ENCODE measurements at places on chromosomes 6 and 20.

GRCh38 chr20:4299773-4300172, 284.4 kb upstream of the RNF24 start:
- DNase-seq: peak; percentile 5

- peak; percentile 67 for DNase-seq
Measured at GRCh38 chr6:56953597-56954402, 1.1 kb upstream of the BEND6 start.

DNA sequence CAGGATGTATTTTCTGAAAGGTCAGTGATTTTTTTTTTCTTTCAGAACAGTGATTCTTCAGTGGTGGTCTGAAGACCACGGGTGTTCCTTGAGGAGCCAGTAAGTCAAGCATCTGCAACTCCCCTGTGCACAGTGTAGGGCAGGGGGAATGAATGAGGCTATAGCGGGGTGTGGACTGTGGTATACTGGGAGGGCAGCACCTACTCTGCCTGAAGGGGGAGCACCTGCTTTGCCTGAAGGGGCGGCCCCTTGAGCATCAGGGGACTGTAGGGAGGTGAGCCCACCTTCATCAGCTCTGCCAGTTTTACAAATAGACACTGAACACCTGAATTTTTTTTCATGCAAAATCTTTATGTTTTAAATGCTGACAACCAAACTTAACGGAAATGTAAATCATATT, 77.5 kb upstream of the RIPOR2 start:
- DNase-seq: no peak

GRCh38 chr20:35017099-35017835, 61.6 kb downstream of the MYH7B start:
- DNase-seq: no peak

DNA sequence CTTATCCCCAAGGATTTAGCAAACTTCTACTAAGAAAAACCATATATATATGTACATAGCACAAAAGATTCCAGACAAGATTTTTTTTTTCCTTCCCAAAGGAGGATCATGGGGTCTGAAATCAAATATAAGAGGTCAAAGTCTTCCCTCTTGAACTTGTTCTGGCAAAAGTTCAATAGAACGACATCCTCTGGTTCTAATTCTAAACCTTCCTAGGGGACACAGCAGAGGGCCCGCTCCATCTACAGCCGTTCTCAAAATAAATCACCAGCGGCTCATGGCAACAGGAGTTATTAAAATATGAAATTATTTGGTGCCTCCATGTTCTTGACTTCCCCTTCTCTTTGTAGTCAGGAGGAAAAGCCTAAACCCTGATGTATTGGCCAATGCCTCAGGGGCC, 29.0 kb downstream of the ANKRD60 start:
- DNase-seq: no peak

DNA sequence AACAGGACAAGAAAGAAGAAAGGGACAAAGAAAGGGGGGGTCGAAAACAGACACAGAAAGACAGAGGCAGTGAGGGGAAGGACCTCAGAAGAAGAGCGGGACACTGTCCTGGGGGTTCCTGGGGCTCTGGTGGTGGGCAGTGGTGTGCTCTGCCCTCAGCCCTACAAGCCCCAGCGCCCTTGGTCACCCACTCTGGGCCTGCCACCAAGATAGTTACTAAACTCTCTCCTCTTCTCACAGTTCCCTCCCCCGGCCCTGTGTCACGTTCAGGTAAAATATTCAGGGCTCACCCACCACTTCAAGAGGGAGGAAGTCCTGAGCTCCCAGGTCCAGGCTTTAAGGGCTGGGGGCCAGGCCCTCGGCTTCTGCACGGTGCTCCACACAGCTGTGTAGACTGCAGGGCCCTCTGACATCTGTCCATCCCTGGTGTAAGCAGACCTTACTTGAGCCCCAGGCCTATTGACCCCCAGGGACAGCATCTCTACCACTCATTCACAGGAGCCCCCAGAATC, 87.4 kb downstream of the MRPL14 start:
- DNase-seq: no peak

DNA sequence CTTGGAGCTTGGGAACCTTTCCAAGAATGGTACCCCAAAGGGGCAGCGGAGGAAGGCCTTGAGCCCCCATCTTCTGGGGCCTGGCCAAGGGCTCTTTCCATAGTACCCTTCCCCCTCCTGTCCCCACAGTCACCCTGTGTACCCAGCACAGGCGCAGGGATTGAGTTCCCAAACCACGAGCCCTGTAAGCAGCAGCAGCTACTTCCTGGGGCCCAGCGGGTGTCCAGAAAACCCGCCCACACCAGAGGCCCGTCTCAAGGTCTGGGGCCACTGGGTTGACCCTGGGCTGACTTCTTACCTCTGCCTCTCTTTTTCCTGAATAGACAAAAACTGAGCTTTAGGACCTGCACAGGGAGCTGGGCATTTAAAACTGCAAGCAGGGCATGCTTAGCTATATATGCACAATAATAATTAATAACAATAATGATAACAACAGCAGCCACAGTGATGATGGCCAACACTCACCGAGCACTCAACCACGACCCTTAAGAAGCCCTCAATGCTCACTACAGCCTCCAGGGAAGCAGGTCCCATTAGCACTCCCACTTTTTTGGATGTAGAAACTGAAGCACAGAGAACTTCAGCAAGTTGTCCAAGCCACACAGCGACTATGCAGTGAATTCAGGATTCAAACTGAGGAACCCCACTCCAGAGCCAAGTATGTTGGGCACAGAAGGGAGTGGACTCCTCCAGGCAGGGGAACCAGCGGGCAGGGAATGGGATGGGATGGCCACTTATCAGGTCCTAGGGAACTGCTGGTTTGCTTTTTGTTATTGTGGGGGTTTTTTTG, 14.5 kb downstream of the NOL4L start:
- DNase-seq: no peak

DNA sequence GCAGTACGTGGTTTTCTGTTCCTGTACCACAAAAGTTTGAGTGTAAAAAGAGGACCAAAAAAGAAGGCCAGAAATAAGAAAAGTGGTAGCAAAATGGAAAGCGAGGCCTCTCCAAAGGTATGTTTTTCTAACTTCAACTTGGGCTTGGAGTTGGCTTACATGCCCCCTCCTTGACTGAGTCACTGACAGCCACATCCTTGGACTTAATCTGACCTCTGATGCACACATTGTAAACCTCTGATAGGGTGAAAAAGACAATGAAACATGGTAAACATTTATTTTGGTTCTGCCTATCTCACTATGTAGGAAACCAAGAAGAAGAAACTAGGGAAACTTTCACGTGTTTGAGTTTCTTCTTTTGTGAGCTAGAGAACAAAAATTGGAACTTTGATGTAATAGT, 503.2 kb upstream of the ID4 start:
- DNase-seq: no peak

DNA sequence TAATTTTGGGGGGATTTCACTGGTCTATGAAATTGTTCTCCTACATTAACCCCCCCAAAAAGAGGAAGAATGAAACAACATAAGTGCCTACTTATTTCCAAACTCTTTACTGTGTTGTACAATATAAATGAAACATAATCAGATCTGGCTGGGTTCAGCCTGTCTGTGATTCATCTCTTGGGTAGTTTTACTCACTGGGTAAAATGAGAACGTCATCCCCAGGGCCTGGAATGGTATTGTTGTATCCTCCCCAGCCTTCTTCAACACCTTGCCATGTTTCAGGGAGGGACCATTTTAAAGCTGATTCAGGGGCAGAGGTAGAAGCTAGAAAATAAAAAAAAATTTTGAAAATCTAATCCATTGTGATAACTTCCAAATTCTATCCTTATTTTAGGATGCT, 256.7 kb downstream of the PKHD1 start:
- DNase-seq: no peak

- peak; percentile 56 for DNase-seq
Measured at GRCh38 chr6:37483252-37483901, 16.3 kb downstream of the CCDC167 start.

GRCh38 chr6:36020154-36020553, 4.3 kb downstream of the SLC26A8 start:
- no peak for DNase-seq

- DNase-seq: peak; percentile 66
Measured at GRCh38 chr6:157099912-157100593, 223.3 kb downstream of the TMEM242 start.

DNA sequence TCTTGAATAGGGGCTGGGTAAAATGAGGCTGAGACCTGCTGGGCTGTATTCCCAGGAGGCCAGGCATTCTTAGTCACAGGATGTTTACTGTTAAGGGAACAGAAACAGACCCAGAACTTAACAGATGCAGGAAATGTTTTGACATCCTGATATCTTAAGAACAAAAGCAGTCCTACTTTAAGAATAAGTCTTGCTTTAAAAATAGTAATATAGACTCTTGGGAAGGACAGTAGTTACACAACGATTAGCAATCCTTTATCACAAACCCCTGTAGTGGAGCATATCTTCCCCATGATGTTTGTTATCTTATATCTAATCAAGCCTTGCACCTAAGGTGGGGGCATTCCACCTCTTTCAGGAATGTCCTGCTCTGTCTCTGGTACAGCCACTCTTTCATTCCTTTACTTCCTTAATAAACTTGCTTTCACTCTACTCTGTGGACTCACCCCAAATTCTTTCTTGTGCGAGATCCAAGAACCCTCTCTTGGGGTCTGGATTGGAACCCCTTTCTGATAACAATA, 493.7 kb upstream of the SULF2 start:
- no peak for DNase-seq

DNA sequence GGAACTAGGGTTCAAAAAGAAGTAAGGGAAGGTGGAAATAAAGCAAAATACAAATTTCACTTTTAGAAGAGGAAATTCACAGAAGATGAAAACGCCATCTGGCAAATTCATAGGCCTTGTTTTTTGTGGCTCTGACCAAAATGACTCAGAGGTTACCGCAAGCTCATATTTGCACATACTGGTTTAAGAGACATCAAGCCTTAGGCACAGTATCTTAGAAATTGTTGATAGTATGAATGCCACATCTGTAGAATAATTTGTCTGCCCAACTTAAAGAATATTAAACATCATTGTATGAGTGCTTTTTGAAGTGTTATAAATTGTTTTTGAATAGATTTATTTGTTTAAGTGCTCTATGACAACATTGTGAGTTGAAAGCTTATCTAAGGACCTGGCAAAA, 10.6 kb downstream of the TAAR1 start:
- DNase-seq: no peak

DNA sequence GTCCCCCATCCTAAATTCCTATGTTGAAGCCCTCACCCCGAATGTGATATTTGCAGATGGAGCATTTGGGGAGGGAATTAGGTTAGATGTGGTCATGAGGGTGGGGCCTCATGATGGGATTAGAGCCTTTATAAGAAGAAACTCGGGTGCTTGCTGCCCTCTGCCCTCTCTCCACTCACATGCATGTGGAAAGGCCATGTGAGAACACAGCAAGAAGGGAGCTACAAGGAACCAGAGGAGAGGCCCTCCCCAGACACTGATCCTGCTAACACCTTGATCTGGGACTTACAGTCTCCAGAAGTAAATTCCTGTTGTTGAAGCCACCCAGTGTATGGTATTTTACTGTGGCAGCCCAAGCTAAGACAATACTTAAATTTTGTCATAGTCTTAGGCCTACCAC, 69.6 kb upstream of the TULP1 start:
- no peak for DNase-seq

DNA sequence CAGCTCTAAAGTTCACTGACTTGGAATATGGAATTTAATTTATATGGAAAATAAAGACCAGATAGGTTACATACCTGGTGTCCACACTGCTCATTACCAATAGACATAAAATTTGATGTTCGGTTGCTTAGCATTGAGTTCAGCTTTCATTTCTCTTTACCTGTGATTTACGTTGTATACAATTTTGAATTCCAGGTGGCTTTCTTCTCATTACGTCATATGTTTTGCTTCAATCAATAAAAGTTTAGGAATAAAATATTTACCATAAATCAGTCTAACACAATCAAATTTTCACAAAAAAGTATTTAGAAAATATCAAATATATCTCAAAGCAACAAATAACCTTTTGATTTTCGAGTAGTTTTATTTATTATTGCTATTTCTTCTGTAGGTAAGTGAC, 40.8 kb downstream of the HDGFL1 start:
- DNase-seq: no peak

DNA sequence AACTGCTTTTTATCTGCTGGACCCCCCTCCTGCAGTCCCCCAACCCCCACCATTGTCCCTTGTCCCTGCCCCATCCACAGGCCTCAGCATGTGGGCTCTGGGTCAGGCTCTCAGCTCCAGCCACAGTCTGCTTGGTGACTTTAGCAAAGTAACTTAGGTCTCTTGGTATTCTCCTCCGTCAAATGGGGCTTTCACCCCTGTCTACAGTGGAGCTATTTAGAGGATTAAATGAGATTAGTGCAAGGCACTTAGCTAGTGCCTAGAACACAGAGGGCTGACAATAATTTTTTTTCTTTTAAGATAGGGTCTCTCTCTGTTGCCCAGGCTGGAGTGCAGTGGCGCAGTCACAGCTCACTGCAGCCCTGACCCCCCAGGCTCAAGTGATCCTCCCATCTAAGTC, 71.9 kb downstream of the TCP11 start:
- no peak for DNase-seq

- DNase-seq: peak; percentile 77
Measured at GRCh38 chr6:111761783-111762312, 111.4 kb downstream of the FYN start.

DNA sequence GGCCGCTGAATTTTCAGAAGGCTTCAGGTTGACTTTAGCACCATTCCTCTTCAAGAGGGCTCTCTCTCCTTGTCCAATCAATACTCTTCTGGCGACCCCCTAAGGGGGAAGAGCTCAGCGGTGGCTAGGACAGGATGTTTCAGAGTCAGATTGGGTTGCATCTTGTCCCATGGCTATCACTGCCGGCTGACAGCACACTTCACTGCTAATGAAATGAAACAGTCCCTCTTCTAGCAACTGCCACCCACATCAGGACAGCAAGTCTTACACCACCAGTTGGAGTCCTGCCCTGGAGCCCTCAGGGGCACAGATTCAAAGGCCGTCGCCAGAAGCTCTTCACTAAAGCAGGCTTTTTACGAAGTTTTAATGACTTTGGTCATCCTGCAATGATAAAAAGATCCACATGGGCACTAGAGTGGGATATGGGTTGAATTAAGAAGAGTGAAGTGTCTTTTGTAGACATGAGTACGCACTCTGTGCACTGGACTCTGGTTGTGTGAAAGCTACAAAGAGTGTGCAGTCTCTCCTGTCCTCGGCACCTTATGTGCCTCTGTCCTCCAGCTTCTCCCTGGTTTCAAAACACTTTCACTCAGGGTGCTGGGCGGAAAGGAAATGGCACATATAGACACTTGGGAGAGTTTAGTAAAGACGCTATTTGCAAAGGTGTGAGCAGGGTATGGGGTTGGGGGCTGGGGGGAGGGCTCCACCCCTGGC, 66.1 kb upstream of the SLC22A16 start:
- no peak for DNase-seq

- no peak for DNase-seq
Measured at GRCh38 chr6:118207947-118208346, 300.9 kb downstream of the SLC35F1 start.

DNA sequence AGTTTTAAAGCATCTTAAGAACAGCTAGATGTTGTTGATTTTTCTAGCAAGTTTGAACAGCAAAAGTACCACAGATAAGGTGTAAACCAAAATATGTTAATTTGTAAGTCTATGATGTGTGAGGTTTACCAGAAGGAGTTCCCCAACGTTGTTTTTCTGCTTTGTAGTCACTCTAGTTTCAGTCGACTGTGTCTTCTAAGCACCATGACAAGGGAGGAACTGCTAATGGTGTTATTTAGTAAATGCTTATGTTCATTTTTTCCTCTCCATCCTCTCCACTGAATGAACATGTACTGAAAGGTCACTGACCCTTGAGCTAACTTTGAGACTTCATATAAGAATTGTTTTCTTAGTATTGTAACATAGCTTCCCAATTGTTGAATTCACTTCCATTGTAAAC, 3.0 kb downstream of the ENPP3 start:
- no peak for DNase-seq

Measured in activated CD8-positive, alpha-beta memory T cell treated with anti-CD3 and anti-CD28 coated beads for 24 hours (primary cell).